A549 treated with CpdA at 1 μM for 4 hours (cell line): ENCODE measurements at places on chromosomes 5 and 9. TPM values are rescaled to one million over a fixed set of nuclear protein-coding genes. Genes with fewer than 3 reads are reported as not detected.

DNM1 gene
- 82.3 to 102 TPM (median 86.9 TPM) in 5 replicates for total RNA-seq

STK32A gene
- total RNA-seq: 0.09 to 0.30 TPM (median 0.29 TPM) in 5 replicates

GRIN1 gene
- 0.31 to 1.0 TPM (median 0.38 TPM) in 5 replicates for total RNA-seq

IL31RA gene
- total RNA-seq: 1.3 to 2.0 TPM (median 1.9 TPM) in 5 replicates

FAM193B gene
- 23.8 to 35.4 TPM (median 30.9 TPM) in 5 replicates for total RNA-seq

NEUROG1 gene
- not detected in 5 replicates for total RNA-seq

REEP2 gene
- total RNA-seq: 5.9 to 7.4 TPM (median 6.7 TPM) in 5 replicates

TAF11L7 gene
- not detected in 5 replicates for total RNA-seq

FAM221B gene
- not detected in 5 replicates for total RNA-seq

RMRP gene
- 3.1 to 22.0 TPM (median 11.8 TPM) in 4 of 5 replicates, not detected in the other for total RNA-seq
